CD4-positive, alpha-beta memory T cell (primary cell): ENCODE measurements at places on chromosomes 7 and 10. TPM values are rescaled to one million over a fixed set of nuclear protein-coding genes. Genes with fewer than 3 reads are reported as not detected.

TWIST1 gene
- total RNA-seq = not detected

- no peak for DNase-seq
Measured at GRCh38 chr7:139479620-139480019, 3.9 kb downstream of the KLRG2 start.

SHH gene
- total RNA-seq = not detected

PDE6C gene
- not detected for total RNA-seq

DNA sequence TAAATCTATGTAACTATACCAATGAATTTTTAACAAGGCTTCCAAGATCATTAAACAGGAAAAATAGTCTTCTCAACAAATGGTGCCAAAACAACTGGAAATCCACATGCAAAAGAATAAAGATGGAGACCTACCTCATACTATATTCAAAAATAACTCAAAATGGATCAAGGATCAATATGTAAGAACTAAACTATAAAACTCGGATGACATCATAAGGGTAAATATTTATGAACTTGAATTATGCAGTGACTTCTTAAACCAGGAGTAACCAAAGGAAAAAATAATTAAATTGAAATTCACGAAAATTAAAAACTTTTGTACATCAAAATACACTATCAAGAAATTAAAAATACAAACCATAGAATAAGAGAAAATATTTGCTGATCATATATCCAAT is 728.7 kb upstream of the GHITM start:
- no peak for DNase-seq

DNA sequence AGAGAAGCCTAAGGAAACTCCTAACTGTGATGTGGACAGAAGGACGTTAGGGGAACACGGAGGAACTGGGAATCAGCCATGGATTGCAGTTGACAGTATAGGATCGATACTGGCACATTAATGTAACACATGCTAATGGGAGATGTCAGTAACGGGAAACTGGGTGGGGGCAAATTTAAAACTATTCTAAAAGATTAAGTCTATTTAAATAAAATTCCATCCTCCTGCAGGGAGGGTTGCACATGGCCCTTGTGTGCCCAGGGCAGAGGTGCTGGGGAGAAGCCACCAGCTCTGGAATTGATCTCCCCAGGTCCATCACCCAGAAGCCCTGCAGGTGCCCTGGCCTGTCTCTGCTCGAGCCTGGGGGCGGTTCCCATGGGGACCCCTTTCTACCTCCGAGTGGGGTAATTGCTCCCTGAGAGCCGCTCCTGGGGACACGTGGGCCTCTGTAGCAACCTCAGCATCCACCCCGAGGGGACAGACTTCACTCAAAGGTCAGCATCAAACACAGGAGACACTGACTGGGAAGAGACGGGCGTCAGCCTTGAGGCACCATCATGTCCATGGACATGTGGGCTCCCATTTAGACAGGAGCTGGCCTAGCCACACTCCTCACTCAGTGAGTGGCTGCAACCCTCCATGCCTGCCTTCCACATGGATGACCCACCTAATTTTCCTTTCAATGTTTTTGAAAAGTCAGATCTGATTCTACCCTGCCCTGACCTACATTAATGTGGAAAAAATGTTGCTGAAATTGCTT is 21.1 kb downstream of the SCART1 start:
- DNase-seq = no peak

- DNase-seq = no peak
Measured at GRCh38 chr10:33015761-33016547, 57.9 kb upstream of the ITGB1 start.
